NCI-H187 (cell line): ENCODE measurements at places on chromosomes 11 and 22.
A peak's percentile ranks its signal among the peaks of the same experiment; 100 is the strongest.

GRCh38 chr11:115695677-115696364 is 191.6 kb upstream of the CADM1 start:
- no peak for DNase-seq

GRCh38 chr11:124096364-124096763 is 18.9 kb upstream of the VWA5A start:
- no peak for DNase-seq

DNA sequence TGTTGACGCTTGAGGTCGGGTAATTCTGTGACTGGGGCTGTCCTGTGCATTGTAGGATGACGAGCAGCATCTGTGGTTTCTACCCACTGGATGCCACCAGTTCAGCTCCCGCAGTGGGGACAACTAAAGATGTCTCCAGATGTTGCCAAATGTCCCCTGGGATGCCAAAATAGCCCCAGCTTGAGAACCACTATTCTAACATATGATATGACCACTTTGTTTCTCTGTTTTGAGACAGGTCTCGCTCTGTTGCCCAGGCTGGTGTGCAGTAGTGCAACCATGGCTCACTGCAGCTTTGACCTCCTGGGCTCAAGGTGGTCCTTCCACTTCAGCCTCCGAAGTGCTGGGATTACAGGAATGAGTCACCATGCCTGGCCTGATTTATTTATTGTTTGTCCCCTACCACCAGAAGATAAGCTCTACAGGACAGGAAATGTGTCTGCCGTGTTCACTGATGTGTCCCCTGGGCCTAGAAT is 4.4 kb upstream of the MEN1 start:
- no peak for DNase-seq

DNA sequence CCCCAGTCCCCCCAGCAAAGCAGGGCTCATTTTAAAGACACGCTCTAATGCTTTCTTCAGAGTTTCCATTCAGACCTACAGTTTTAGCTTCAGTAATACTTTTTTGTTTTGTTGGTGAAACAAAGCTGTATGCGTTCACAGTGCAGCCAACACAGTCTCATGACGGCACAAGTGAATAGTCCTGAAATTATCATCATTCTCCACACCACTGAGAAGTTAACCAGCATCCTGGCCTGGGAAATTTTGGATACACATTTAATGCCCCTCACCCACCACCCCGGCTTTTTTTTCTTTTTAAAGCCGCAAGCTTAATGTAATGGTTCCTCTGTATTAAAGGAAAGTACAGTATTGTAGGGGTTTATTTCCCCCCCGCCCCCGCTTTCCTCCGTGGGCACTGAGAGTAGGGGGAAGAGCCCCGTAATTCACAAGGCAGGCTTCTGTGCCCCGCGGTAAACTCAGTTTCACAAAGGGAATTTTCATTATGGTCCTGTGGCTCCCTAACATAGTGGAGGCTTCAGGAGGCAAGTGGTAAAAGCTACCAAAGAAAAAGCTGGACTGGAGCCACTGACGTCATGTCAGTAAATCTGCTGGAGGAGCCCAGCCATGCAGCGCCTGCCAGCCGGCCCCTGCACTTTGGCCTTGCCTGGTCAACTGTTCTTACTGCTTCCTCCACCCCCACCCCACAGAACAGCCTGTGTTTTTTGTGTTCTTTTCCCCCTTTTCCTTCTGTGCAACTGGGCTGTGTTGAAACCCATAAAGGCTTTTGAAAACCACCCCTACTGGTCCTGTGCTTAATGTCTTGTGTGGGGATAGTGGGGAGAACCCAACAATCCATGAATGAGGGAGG is 18.2 kb downstream of the TEAD1 start:
- no peak for DNase-seq

- DNase-seq: no peak
These were observed 1.1 kb upstream of the BMAL1 start for GRCh38 chr11:13276454-13276831.

DNA sequence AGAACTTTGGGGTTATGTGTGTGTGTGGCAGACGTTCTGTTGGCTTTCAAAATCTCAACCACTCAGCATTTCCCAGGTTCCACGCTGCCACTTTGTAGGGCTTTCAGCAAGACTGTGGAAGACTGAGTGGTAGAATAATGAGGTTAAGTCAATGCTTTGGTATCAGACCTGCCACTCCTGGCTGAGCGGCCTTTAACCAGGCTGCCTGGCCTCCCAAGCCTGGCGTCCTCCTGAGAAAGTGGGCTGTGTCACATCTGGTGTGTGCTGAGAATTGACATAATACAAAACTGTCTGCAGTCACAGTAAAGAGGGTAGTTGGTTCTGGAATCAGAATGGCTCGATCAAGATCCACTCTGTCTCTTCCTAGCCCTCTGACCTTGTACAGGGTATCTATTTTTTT is 126.5 kb downstream of the DBX1 start:
- no peak for DNase-seq

DNA sequence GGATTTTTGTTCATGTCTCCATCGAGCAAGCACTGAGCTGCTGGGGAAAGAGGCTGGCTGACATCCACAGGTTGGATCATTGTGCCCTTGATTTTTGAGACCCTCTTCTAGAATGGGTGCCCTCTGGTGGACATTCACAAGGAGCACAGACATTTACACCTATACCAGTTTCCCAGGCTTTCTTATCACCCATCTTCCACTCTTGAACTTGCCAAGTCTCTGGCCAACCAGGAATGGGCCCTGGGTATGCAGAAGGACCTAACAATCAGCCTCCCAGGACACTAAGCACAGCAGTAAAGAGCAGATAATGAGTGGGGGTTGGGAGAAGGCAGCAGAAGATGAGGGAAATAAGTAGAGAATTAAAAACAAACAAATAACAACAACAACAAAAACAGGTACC is 5.7 kb upstream of the INTS4 start:
- DNase-seq: peak; percentile 27

- DNase-seq: no peak
These were observed 45.3 kb downstream of the PHF21A start for GRCh38 chr11:46075928-46076327.

DNA sequence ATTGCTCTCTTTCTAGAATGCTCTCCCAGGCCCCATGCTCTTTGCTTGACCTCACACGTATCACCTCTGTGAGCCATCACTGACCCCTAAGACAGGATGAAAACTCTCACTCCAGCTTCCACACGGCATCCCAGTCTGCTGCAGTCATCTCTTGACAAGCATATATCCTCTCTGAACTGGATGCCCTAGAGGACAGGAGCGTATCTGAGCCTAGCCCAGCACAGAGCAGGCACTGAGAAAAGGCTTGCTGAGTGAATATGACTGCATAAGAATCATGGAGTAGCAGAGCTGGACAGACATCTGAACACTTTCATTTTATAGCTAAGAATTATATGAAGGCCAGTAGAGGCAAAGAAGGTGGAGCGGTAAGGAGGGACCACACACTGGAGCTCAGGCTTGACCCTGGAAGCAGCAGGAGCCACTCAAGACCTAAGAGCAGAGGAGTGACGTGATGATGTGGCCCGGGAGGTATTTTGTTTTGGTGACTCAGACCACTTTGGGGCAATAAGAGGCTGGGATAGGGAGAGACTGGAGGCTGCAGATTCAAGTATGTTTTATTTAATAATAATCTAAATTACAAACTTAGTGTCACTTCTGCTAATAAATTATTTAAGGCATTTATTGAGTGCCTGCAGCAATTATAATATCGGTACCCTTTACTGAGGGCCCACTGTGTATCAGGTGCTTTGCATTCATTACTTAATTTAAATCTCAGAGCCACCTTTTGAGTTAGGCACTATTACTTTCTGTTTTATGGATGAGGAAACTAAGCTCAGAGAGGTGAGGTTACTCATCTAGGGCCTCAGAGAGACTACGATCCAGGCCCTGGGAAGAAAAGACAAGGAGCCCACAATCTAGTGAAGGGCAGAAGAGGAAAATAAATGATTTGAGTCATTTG is 42.6 kb downstream of the MAP6 start:
- no peak for DNase-seq

DNA sequence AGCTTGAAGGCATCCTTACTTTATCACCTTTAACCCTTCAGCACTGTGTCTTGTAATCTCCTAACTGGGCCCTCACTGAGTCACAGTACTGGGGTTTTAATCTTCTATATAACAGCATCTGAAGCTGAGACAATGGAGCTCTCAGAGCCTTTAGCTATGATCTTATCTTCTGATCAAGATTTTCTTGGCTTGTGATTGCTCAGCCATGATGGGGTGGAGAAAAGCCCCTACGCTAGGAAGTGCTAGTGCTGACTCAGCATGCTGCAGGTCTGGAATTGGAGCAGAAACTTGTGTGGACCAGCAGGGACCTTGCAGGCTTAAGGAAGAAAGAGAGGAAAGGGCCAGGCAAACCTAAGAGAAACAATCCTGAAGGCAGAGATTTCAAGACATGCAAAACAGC is 71.7 kb upstream of the EED start:
- no peak for DNase-seq

DNA sequence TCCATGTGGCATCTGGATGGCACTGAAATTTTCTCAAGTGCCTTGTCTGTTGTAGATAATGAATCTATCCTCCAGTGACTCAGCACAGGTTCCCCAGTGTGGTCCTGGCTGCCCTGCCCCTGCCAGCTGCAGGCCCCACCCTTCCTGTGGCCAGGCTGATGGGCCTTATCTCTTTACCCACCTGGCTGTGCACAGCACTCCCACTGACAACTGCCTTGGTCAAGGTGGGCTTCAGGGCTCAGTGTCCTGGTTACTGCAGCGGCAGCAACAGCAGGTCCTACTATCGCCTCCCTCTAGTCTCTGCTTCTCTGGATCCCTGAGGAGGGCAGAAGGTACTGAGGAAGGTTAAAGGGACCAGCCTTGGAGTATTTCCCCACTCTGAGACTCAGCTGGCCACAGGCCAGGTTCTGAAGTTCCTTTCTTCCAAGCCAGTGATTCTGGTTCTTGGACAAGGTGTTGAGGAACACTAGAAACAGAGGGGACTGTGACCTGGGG is 3.1 kb downstream of the HMBS start:
- no peak for DNase-seq

DNA sequence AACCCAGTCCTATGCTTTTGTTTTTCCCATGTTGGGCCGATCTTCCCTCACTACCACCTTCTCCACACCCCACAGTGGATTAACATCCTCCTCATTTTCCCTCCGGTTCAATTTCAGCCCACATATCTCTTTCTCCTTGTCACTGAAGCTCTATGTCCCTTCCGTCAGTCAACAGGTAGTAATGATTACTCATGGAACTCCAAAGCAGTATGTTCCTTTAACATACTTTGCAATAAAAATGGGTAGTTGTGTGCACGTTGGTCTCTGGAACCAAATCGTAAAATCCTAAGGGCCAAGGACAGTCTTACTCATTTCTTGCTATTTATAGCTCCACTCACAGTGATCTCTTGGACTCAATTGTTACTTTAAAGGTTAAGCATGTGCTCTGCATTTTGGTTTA is 20.2 kb downstream of the AMOTL1 start:
- no peak for DNase-seq

DNA sequence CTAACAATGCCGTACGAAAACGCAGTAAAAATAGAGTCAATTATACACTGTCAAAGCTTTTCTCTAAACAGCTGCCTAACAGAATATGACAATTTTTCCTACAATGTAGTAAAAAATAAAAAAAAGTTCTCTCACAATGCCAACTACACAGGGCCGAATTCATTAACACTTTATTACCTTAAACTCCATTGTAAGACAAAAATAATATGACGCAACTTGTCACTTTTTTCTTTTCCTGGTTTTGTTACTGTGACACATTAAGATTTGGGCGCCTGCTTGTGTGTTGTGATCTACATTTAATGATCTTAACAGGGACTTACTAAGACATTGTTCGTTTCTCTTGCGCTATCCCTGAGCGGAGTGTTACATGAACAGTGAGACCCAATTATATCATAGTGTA is 204.1 kb downstream of the INSC start:
- no peak for DNase-seq

DNA sequence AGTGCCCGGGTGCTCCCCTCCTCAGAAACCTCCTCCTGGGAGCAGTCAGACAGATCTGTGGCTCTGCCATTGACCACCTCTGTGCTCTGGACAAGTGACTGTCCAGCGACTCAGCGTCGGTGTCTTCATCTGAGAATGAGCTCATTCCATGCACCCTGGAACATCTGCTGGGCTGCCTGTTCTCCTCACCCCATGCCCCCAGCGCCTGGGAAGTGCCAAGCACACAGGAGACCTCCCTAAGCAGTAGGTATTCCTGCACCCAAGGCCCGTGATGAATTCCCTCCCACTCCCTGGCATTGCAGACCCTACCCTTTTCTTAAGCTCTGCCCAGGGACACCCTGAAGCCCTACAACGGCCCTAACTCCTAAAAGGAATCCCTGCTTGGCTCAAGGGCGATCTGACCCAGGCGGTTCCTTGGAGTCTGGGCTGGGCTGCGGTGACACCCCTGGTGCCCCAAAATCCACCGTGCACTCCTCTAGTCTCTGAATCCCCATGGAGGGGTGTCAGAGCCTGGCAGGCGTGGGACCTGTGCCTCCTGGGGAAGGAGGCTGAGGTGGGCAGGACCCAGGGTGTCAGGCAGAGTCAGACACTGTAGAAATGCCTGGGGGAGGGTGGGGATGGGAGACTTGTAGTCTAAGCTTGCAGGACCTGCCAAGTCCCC is 92.0 kb downstream of the CEP164 start:
- DNase-seq: no peak

- no peak for DNase-seq
These were observed 672.5 kb downstream of the BRD1 start for GRCh38 chr22:49155039-49155769.

DNA sequence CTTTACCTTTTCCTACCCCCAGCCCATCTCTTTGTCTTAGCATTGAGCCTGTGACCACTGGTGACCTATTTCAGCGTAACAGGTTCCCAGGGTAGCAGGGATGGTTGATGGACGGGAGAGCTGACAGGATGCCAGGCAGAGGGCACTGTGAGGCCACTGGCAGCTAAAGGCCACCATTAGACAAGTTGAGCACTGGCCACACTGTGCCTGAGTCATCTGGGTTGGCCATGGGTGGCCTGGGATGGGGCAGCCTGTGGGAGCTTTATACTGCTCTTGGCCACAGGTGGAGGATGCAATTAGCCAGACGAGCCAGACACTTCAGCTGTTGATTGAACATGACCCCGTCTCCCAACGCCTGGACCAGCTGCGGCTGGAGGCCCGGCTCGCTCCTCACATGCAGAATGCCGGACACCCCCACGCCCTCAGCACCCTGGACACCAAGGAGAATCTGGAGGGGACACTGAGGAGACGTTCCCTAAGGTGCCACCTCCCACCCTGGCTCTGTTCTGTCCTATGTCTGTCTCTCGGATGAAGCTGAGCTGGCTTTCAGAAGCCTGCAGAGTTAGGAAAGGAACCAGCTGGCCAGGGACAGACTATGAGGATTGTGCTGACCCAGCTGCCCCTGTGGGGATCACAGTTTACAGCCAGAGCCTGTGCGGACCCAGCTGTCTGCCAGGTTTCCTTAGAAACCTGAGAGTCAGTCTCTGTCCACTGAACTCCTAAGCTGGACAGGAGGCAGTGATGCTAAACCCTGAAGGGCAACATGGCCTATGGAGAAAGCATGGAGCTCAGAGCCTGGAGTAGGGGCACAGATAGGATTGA is 29.8 kb downstream of the PIK3IP1 start:
- no peak for DNase-seq
